ENCODE measurements at places on chromosomes 1 and 21.

DNA sequence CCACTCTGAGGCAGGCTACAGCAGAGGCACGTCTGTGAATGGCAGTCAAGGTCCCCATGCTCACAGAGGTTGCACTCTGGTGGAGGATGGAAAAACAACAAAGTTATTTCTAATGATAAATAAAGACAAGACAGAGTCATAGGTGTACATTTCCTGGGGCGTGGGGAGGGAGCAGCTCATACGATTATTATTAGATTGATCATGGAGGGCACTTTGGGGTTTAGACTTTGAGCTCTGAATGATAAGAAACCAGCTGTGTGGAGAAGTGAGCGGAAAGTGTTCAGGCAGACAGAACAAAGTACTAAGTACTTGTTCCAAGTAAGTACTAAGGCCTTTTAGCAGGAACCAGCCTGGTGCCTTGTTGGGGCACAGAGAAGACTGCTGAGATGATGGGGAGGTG lies 86.8 kb downstream of the BRINP2 start:
- no peak for DNase-seq

- DNase-seq = no peak
These were observed 448.6 kb downstream of the SMYD3 start for GRCh38 chr1:246058466-246058865.

- no peak for DNase-seq
These were observed 1278.3 kb downstream of the AMY1C start for GRCh38 chr1:105027838-105028471.

DNA sequence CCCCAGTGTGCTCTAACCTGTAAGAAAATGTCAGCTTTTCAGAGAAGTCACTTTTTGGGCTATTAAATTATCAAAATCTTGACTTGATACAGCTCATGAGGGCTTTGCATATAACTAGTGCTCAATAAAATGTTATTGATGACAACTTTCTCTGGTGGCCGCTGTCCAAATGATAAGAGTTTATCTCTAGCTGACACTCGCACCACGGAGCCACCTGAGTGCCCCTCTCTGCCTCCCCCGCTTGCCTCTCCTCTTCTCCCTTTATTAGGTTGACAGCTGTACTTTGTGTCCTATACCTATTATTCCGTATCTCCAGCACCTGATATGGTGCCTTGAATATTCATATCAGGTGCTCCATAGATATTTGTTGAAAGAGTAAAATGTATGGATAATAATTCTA lies 82.8 kb downstream of the PHTF1 start:
- DNase-seq = no peak

GRCh38 chr1:92376345-92376744 lies 77.5 kb downstream of the RPAP2 start:
- no peak for DNase-seq

GRCh38 chr1:55768327-55768952 lies 553.3 kb upstream of the USP24 start:
- DNase-seq = no peak

Data from NCI-H2029 treated with DMSO at 0.1 percent for 48 hours (cell line).